GM18507 (cell line): ENCODE measurements at places on chromosomes 13 and 19.

- DNase-seq: no peak
Measured at GRCh38 chr19:5036698-5037563, 68.0 kb downstream of the KDM4B start.

- DNase-seq: no peak
Measured at GRCh38 chr13:46893221-46893740, 3.6 kb downstream of the HTR2A start.

DNA sequence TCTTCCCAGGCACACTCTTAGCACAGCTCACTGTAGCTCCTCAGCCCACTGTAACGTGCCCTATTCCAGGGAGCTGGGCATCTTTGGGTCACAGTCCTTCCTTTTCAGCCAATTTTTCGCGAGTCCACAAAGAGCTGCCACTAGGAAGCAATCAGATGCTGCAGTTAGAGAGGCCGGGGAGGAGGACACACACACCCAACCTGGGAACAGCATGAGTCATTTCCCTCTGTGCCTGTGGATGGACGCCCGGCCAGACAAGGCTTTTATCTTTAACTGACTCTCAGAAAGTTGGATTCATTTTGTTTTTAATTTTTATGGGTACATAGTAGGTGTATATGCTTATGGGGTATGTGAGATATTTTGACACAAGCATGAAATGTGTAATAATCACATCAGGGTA, 918.6 kb downstream of the UQCRFS1 start:
- DNase-seq: no peak

DNA sequence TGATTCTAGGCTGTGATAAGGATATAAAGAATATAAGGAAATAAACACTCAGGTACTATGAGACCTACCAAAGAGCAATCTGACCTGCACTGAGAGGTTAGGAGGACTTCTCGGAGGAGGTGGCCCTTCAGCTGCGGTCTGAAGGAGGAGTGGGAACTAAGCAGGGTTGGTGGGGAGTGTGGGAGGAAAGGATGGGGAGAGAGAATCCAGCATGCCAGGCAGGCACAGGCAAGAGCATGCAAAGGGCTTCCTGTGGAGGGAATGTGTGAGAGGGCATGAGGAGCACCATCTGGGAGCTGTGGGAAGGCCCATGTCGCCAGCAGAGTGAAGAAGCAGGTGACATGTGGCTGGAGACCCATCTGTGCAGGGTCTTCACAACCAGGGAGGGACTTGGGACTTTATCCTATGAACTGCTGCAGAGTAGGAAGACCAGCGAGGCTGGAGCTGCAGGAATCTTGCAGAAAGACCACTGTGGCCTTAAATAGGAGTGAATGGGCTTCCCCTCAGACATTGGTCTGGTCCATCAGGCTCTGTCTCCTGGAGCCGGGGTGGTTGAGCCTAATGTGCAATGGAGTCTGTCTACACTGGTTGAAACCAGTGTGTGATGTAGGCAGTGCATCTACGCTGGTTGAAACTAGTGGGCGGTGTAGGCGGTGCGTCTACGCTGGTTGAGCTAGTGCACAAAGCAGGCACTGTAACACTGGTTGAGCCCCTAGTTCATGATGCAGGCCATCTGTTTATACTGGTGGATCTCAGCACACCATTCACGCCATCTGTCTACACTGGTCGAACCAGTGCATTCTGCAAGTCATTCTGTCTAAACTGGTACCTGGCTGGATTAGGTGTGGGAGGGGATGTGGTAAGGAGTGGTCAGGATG, 6.4 kb downstream of the CHST8 start:
- DNase-seq: no peak

DNA sequence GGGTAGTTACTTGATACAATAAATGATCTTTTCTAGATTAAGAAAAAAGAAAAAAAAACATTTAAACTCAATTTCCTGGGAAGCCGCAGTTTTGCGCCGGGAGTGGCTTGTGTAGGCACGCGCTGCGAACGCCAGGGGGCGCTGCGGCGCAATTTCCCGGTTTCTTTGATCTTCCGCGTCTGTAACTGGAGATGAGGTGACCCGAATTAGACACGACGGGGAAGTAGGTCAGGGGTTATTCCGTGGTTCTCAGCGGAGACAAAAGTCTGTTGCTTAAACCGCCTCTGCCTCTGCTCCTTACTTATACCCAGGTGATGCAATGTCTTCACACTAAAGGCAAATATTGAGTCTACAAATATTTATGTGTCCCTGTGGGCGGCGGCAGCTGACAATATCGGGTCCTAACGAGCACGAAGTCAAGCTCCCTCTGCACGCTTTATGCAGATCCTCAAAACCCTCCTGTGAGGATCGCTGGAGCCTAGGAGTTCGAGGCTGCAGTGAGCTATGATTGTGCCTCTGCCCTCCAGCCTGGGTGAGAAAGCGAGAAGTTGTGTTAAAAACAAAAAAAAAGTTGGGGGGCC, 15.2 kb downstream of the STXBP2 start:
- DNase-seq: peak; percentile 73

DNA sequence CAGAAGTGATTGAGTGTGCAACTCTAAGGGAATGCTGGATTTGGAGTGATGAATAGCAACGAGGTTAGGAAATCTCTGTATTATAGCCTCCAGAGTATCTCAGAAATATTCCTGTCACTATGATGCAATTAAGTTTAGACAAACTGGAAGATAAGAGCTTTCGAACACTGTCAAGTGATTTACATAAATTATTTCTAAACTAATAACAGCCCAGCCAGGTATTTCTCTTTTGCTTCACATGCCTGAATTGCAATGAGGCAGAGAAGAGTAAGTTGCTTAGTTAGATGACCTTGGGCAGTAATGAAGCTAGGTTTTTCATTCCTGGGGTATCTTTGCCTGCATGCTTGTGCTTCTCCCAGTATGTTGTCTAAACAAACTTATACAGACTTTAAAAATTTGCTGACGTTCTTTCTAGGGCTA, 134.5 kb downstream of the LMO7 start:
- DNase-seq: no peak

DNA sequence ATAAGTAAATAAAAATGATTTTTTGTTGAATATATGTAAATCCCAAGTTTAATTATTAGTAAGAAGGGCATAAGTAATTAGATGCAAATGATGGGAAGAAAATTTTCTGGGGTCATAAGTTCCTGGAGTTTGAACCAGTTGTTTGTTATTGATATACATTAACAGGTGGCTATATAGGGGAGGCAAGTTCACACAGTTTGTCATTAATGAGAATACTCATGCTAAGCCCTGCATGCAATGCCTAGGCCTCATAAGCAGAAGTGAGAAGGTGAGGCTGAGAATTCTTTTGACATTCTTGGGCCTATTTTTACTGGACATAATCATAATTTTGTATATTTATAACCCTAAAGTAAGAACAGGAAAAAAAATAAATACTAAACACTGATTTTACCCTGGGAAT, 1210.7 kb upstream of the PCDH9 start:
- no peak for DNase-seq

DNA sequence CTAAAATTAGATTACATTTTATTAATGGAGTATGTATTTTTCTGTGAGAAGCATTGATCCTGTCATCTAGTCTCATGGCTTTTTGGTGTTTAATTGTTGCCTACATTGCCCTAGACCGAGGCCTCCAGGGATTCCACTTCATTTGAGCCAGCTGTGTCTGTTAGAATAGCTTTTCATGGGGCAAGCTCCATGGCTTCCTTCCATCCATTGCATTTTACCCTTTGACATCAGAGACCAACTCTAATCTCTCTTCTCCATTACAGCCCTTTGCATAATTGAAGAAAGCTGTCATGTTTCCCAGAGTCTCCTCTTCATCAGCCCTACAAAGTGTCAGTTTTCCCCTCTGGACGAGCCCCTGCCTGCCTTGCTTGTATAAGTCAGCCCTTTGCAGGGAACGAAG, 70.6 kb downstream of the MTUS2 start:
- no peak for DNase-seq

DNA sequence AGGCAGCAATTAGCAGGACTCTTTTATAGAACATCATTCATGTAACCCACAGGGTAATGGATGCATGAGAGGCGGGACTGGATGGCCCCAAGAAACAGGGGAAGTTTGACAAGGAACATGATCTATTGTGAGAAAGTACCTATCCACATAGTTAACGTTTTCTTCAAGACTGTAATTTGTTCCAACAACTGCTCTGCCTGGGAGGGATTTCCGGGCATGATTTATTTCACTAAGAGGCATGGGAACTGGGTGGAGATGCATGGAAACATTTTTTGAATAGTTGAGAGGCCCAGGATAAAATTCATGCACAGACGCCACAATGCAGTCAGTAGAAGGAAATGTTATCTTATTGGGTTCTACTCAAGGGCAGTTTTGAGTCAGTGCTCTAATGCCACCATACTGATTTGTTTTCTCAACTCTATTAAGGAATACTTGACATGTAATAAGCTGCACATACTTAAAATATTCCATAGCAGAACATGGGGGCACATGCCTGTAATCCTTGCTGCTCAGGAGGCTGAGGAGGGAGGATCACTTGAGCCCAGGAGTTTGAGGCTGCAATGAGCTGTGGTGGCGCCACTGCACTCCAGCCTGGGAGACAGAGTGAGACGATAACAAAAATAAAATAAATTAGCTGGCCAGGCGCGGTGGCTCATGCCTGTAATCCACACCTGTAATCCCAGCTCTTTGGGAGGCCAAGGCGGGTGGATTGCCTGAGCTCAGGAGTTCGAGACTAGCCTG, 9.9 kb upstream of the ATG4D start:
- no peak for DNase-seq

DNA sequence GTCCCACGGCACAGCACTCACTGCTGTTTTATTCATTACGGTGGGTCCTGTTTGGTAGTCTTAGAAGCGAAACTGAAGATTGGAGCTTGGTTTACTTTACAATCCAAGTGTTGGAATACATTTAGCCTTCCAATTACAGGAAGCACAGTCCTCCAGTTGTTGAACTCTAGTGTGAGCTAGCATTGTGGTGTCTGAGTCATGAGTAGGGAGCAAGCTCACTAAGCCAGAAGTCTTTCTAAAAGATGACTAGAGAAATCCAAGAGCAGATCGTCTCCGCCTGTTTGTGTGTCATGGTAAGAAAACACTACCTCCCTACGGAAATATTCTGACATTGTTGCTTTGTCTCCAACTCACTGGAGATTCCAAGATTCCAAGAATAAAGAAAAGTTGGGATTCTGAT, 10.1 kb upstream of the SHISA2 start:
- DNase-seq: no peak

DNA sequence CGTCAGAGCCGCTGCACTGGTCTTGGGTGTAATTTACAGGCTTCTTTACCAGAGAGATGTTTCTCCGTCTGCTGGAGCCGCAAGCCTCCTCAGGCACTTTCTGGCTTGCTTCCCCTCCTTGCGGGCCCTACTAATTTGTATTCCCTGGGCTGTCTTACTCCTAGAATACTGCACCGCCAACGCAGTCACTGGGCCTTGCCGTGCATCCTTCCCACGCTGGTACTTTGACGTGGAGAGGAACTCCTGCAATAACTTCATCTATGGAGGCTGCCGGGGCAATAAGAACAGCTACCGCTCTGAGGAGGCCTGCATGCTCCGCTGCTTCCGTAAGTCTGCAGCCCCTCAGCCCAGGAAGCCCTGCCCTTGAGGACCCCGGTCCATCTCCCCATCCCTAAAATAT, 14.1 kb upstream of the C19orf33 start:
- DNase-seq: no peak

DNA sequence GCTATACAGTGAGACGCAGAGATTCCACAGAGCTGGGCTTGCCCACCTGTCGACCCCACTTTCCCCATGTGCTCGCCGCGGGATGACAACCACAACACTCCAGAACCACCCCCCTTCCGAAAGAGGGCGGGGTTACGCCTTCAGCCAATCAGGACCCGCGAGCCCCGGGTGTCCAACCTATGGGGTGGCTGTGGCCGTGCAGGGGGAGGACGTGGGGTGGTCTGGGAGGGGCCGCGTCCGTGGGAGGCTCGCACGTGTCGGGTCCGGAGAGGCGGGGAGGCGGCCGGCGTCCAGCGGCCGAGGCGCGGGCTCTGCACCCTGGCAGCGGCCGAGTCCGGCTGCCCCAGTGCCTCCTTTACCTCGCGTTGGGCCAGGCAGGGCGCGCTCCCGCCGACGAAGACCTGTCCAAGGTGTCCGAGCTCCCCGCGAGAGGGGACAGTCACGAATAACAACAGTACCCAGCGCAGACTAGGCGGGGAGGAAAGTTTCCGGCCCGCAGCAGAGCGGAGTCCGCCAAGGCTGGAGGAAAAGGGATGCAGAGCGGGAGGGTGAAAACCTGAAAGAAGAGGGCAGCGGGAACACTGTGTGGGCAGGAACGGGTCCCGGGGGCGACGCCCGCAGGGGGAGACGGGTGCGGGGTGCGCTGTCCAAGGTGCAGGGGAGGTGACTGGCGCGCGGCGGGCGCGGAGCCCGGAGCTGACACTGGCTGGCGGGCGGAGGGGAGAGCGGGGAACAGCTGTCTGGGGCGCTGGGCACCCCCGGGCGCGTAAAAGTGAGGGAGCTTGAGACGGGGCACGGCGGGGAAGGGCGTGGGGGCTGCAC, 911 bp downstream of the ENOX1 start:
- no peak for DNase-seq

DNA sequence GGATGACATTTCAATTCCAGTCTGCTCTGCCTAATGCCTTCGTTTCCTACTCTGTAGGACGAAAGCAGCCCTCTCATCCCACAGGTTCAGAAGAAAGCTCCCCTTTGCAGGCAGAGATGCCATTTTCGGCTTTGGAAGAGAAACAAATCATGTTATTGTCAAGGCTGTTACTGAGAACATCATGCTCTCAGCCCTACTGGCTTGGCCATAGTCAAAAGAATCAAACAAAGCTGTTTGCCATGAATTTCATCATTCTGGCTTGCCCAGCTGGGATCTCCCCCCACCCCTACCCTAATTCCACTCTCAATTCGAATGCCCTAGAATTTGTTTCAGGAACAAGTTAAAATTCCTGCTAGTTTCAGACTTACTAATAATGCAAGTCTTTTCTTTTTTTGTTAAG, 162.3 kb upstream of the SERP2 start:
- DNase-seq: no peak

DNA sequence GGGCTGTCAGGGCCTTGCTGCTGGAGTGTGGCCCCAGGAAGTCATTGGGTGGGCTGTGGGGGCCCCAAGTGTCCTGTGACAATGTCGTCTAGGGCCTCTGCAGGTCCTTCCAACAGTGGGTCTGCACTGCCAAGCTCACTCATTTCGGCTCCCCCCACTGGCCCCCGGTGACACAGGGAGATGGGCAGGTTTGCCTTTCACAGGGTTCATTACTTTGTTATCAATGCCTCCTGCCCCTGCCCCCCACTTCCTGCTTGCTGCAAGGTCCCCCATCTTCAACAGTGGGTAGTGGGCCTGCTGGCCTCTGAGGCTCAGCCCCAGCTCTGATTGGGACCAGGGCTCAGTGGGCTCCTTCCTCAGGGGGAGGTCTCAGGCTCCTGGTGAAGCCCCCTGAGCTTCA, 149.8 kb downstream of the URI1 start:
- DNase-seq: no peak

- DNase-seq: no peak
Measured at GRCh38 chr13:100917011-100917410, 242.4 kb upstream of the TMTC4 start.

- DNase-seq: no peak
Measured at GRCh38 chr19:5926641-5927440, 12.8 kb downstream of the CAPS start.

GRCh38 chr13:113078902-113079780, 26.4 kb upstream of the F7 start:
- no peak for DNase-seq

GRCh38 chr13:112072534-112073244, 5.7 kb downstream of the SOX1 start:
- DNase-seq: no peak
